ENCODE measurements at places on chromosomes 2 and 18.
A peak's percentile ranks its signal among the peaks of the same experiment; 100 is the strongest.

DNA sequence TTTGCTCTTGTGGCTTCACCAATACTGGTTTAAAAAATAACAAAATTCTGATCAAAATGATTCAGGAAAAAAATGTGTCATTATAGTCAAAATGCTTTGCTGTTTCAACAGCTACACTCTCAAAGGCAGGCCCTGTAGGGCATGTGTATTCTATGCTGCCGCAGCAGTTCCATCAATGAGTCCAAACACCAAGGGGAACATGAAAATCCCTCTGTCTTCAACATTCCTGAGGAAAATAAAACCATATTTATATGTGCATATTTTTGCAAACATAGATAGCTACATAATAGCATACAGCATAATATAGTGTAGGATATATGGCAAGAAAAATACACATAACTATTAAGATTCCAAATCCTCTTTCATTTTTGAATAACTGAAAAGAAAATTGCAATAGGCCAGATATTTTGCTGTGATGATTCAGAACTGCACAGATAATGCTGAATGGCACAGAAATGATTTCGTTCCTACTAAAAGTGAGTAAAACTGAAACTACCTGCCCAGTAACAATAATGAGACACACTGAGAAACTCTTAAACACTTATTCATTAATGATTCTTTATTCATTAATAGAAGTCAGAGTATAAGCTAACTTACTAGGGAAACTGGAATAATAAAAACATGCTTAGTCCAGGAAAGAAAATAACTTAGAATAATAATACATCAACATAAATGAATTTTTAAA, 343.8 kb downstream of the SUCLG1 start:
- no peak for DNase-seq

- no peak for DNase-seq
These were observed 186.4 kb downstream of the VAPA start for GRCh38 chr18:10100196-10100595.

DNA sequence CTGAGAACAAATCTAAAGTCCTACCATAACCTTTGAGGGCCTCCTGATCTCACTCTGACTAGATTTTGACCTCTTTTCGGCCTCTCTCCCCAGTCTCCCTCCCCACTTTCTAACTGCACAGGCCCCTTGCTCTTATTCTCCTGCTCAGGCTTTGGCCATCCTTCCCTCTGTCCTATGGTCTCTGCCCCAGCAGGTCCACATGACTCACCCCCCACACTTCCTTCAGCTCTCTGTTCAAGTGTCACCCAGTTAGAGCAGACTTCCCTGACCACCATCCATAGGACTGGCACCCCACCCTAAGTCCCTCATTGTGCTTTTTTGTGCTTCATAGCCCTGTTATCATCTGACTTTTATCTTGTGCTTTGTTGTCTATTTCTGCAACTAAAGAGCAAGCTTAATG, 41.2 kb upstream of the NT5C1B start:
- DNase-seq, result no peak

DNA sequence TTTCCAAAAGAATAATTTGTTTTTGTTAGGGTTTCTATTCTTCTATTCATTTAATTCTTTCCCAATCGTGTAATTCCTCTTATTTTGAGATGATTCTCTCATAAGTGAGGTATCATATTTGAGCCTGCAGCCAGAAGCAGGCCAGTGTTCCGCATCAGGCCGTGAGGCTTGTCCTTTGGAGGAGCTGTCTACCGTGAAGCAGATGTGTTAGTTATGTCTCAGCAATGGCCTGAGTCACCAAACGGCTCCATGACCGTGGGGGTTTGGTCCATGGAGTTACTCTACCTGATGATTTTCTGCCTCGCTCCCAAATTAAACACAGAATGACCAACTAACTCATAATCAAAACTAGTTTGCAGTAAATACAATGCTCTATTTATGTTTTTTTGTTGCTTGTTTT, 64.2 kb upstream of the TMEM87B start:
- no peak for DNase-seq

DNA sequence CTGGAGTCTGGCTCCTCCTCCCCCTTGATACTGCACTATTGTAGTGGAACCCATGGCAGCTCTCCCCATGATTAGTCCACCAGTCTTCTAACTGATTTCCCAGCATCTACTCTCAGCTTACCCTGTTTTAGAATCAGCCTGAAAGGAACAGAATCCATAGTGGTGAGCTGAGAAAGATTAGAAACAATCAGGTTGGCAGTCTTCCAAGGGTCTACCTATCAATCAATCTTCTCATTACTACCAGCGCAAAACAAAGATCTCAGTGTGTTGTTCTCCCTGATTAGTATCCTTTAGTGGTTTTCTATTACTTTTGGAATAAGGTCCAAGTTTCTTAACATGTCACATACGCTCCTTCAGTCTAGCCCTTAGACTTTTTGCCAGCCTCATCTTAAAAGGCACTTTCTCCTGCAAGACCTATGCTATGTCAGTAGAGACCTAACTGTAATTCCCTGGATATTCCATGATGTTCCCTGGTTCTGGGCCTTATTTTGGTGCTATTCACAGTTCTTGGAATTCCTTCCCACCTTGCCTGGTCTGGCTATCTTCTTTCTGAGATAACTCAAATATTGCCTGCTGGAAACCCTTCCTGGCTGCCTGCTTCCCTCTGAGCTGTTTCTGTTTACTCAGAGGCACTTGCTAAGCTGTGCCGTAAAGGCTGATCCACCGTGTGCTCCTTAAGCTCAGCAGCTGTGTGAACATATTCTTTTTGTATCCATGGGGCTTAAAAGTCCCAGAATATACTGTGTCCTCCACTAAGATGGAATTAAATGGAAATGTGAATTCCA, 32.6 kb downstream of the LAMA3 start:
- no peak for DNase-seq

DNA sequence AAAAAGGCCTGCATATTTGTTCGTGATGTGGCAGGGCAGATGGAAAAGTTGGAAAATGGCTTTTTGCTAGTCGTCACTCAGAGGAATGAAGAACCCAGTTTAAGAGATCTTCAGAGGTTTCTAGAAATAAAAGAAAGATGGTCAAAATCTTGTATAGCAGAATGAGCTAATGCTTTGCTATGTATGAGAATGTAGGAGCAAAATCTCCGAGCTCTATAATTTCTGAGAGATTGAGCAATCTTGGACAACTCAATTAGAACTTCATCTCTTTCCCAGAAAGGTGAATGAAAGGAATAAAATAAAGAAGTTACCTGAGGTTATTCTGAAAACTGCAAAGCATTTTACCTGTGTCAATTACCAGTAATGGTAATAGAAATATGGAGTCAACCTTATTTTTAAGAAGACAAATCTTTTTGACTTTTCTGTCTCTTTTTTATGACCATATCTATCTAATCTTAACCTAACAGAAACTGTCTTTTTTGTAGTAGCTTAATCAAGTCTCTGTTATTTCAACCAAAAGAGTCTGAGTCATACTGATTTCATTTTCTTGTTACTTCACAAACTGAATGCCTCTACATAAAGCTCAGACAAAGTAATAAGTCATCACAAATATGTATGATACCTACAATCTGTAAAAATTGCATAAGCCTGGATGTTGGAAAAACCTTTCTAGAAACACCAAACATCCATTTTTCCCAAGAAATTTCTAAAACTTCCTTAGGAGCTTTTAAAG, 32.5 kb downstream of the CCDC68 start:
- no peak for DNase-seq

DNA sequence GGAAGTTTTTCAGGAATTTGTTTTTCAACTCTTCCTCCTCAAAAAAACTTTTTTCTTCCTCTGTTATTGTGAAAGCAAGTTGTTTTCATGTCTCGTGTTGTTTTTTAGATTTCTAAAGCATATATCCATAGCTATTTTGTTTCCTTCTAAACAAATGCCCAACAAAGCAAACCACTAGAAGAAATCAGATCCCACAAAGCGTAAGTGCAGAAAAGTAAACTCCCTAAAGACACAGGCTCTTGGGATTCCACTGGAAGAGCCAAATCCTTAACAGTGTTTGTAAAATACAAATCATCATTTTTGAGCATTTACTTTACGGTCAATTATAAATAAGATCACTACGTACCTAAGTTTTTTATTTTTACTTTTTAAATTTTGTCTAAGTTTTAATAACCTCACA, 21.7 kb upstream of the RIF1 start:
- DNase-seq, result no peak

DNA sequence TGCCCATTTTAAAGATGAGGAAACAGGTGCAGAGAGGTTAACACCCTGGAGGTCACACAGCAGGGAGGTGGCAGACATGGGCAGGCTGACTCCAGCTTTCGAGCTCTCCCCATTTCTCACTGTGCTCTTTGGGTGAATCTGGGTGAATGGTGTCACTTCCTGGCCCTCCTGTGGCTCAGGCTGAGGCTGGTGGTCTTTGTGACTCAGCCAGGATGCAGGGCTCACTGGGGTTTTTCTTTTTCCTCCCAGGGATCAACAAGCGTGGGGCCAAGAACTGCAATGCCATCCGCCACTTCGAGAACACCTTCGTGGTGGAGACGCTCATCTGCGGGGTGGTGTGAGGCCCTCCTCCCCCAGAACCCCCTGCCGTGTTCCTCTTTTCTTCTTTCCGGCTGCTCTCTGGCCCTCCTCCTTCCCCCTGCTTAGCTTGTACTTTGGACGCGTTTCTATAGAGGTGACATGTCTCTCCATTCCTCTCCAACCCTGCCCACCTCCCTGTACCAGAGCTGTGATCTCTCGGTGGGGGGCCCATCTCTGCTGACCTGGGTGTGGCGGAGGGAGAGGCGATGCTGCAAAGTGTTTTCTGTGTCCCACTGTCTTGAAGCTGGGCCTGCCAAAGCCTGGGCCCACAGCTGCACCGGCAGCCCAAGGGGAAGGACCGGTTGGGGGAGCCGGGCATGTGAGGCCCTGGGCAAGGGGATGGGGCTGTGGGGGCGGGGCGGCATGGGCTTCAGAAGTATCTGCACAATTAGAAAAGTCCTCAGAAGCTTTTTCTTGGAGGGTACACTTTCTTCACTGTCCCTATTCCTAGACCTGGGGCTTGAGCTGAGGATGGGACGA, 13.2 kb downstream of the ITM2C start:
- DNase-seq, result peak; percentile 67

GRCh38 chr2:118185210-118186109, 97.2 kb downstream of the INSIG2 start:
- DNase-seq, result peak; percentile 33

DNA sequence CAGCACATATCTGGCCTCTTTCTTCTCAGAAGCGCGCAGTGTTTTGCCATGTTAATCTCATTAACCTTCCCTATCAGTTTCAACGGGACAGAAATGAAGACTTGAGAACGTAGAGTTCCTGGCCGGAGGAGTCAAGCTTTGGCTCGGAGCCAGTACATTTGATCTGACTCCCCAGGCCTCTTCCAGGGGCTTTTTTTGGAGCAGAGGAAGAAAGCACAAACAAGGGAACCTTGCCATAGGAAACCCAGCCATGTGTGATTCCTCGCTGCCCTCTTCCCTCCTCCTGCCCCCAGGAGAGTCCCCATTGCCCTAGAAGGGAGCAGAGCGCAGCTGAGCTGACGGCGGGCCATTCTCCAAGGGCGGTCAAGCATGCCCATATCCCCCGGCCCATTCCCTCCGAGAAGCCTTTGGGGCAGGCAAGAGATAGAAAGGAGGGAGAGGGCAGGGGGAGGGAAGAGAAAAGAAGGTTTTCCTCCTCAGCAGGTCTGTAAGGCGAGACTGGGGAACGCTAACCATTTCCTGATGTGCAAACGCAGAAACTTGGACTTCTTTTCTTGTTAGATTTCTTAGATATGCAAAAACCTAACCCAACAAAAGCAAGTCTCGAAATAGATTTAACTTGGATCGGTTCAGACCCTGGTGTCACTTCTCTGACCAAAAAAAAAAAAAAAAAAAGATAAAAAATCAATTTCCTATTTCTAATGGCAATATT, 63.7 kb upstream of the POU3F3 start:
- no peak for DNase-seq

DNA sequence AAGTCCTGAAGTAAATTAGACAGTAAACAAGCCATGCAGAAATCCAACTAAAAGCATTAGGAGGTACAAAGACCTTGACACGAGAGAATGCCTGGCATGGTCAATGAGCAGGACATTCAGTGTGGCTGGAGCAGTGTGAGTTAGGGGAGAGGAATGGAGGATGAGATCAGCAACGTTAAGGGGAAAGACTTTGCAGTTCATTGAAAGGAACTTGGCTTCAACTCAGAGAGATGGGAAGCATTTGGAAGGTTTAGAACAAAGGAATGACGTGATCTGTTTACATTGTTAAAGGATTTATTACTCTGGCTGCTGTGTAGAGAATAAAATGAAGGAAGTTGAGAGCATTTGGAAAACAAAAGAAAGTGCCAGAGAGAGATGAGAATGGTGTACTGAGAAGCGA, 621.3 kb downstream of the XIRP2 start:
- no peak for DNase-seq

DNA sequence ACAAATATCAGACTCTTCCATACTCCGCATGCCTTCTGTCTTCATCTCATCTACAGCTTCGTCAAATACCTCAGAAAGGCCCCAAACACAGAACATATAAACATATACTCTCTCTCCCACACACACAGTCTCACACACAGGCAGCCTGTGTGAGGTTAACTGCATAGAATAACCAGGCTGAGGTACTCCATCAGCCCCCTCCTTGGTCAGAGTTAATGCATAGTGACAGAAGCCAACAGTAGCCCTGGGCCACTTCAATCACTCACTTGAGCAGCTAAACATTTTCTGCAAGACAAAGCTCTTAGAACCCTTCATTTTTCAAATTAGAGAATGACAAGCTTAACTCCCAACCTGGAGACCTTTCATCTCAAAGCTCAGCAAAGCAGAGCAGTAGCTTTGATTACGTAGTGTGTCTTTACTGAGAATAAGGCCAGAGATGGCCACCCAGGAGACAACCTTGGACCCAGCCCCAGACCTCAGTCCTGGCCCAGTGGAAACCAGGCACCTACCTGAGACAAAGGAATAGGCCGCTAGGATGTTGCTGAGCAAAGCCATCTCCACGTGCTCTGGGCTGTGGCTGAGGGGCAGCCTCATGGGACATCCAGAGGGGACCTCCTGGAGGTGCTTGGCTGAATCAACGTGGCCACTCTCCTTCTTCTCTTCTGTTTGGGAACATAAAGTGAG, 43.0 kb downstream of the EVA1A start:
- no peak for DNase-seq

GRCh38 chr2:118881490-118882129, 34.2 kb upstream of the EN1 start:
- DNase-seq, result peak; percentile 35

- DNase-seq, result no peak
These were observed 302.4 kb downstream of the PLCL1 start for GRCh38 chr2:198106621-198107385.

DNA sequence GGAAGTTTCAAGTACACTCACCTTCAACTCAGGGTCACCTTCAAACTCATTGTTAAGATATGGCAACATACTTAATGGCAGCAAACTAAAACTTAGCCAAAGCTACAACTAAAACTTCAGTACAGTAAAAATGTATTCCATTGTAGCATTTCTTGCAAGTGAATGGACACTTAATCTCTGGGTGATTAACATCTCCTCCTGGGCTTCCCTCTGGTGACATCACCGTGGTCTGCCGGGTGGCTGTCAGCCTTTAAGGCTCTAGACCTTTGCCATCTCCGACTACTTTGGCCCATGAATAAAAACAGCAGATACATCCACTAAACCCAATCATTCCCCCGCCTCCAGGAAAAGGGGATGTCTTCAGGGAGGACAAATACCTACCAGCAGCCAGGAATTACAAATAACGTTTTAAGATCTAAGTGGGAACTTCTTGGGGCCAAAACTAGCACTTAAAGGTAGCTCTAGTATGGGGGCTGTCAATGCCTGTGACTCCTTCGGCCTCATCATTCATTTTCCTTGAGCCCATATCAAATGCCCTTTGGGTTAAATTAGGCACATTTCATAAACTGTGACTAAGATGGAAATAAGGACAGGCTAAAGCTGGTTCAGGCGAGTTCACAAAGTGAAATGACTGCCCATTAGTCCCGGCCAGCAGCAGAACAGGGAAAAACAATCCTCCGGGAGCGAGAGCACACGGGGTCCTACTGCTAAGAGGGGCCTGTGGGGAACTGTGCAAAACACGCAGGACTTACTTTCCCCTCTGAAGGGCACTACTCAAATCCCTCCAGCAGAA, 1.1 kb downstream of the TFCP2L1 start:
- no peak for DNase-seq
